ENCODE measurements at places on chromosomes 12 and 14.

- DNase-seq, result no peak
Measured at GRCh38 chr14:55440385-55440784, at the start of gene TBPL2. TBPL2 (minus strand) TSS chr14:55440616; CDS start chr14:55440449, 167 bp downstream.

GRCh38 chr12:62915204-62915529 lies 19.8 kb downstream of the PPM1H start:
- DNase-seq, result no peak

DNA sequence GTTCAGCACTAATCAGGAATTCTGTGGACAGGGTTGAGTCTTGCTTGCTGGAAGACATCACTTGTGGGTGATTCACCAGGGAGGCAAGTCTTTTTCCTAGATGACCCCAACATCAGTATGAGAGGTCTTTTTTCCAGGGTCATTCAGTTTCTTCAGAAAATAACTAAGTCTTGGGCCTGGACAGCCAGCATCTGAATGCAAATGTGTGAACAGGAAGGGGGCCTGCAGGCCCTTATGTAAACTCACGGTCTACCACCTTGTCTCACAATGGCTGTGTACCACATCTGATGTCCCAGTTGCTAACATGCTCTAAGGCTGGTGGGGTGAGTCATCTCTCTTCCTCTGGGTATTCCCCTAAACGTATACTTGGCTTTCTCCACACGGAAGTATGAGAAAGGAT lies 79.2 kb downstream of the HECTD4 start:
- no peak for DNase-seq

DNA sequence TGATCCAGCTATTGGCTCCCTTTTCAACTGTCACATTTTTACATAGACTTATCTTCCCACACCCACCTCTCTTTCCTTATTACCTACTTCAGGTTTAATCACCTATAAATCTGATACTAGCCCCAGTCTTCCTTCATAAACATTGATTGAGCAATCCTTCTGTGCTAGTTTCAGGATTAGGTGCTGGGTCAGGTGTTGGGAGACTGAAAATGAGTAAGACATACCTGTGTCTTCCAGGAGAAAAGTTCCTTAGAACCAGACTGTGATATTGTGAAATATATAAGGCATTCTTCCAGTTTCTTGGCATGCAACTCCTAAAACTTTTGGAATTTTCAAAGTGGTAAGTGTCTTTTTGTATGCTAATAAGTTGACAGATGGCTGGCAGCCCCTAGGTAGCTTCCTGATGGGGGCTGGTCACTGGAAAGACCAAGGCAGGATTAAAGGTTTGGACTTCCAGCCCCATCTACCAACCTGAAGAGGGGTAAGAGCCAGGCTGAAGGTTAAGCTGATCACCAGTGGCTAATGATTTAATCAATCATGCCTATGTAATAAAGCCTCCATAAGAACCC lies 4.6 kb downstream of the ANO6 start:
- no peak for DNase-seq

DNA sequence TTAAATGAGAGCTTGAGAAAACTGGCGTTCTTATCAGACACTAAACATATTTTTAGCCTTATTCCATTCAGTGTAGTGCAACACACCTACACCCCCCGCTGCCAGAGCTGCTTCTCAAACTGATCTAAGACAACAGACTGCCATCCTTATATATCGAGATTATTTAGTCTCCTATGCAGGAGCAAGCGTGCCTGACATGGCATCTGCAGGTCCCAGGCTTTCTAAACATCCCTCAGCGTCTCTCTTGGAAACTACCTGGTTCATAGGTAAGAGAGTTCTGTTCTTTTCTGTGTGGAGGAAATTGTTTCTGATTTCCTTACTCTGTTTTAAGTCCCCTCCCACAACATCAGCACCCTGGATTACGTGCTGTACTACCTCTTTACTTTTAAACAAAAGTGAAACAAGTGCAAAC lies 117.1 kb upstream of the PTPRB start:
- no peak for DNase-seq

- DNase-seq, result no peak
Measured at GRCh38 chr14:34507884-34508283, 31.6 kb downstream of the EAPP start.

DNA sequence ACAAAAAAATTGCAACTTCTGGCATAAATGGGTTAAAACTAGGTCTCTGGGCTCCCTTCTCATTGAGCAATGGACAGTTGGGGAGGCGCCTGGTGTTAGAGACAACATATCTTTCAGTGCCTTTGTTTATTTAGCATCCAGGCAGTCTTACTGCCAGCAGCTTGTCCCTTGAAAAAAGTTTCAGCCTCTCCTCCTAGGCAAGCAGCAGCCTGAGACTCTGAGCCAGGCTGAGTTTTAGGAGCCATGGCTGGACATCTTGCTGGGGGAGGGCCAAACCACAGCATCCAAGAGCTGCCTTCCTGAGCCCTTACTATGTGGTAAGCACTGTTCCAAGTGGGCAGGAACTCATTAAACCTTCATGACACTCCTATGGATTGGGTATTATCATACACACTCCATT lies 10.1 kb upstream of the JDP2 start:
- DNase-seq, result no peak

DNA sequence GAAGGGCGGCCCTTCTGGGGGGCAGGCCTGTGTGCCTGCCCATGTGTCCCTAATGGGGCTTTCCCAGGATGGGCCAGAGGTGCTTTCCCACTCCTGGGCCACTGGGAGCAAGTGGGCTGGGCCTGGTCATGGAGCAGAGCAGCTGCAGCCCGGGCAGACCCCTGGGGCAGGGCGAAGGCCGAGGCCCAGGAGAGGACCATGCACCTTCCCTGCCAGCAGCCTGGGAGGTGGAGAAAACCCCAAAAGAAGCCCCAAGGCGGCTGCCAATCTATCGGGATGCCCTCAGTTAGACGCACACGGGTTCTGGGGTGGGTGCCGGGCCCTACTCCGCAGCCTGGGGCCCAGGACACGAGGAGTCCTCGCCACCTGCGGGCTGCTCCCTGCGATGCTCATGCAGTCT lies 16.1 kb upstream of the CRIP2 start:
- DNase-seq, result no peak
